ENCODE measurements at places on chromosomes 5 and 9. TPM values are rescaled to one million over a fixed set of nuclear protein-coding genes. Genes with fewer than 3 reads are reported as not detected.

DNA sequence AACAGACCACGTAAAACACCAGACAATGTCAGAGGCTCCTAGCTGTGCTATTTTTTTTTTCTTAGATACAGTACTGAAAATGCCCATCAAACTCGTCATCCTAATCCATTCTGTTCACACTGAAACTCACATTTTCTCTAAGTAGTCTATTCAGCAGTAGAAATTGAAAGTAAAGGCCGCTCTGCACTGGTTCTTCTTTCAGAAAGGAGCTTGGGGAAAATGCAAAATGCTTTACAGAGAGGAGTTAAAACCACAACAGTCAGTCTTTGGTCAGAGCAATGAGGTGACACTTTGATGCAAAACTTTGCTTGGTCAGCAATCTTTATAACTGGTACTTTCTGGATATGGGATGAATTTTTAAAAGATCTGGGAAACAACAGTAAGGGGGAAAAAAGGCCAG, 43.8 kb upstream of the SUSD1 start:
- no peak for DNase-seq

The GARIN3 gene
- not detected for total RNA-seq

The ACTL7A gene
- not detected for total RNA-seq

The UQCRQ gene
- 696 TPM for total RNA-seq
